ENCODE measurements at places on chromosomes 13 and 19. TPM values are rescaled to one million over a fixed set of nuclear protein-coding genes. Genes with fewer than 3 reads are reported as not detected.

- DNase-seq, result no peak
Observed at GRCh38 chr13:30572859-30573275, 44.9 kb upstream of the USPL1 start.

- DNase-seq, result no peak
Observed at GRCh38 chr13:80262051-80262695, 78.8 kb downstream of the SPRY2 start.

GRCh38 chr13:42061943-42062342 lies 13.5 kb downstream of the DGKH start:
- no peak for DNase-seq

DNA sequence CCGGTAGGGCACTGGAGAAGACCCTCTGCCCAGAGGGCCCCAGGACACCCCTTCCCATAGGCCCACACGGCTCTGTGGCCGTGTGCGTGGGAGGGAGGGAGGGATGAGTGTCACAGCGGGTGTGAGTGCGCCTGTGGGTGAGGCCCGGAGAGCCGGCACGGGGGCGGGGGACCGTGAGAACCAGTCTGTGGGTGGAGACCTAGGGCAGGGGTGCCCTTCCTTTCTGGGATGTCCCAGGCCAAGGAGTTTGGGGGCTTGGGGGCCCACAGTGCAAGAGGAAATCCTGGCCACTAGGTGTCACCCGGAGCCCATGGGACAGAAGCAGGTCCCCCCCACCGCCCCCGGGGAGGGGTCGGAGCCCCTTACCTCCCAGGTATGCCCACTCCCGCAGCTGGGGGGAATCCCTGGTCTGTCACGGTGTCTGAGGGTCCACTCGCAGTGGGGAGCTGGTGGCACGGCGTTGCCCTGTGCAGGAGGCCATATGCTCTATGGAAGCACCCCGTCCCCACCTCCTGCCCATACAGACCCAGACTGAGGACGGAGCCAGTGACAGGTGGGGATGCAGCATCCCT lies 16.0 kb upstream of the SLC7A10 start:
- DNase-seq, result no peak

- peak; percentile 93 for DNase-seq
Observed at GRCh38 chr19:40776932-40777644, 959 bp upstream of the RAB4B start.

FGF22 gene
- total RNA-seq, result 0.72 TPM
